ENCODE measurements at places on chromosomes 11 and 22. TPM values are rescaled to one million over a fixed set of nuclear protein-coding genes. Genes with fewer than 3 reads are reported as not detected.
A peak's percentile ranks its signal among the peaks of the same experiment; 100 is the strongest.

SEPTIN3 gene
- total RNA-seq: 2.1 TPM

C1QTNF4 gene
- total RNA-seq: 1.4 TPM

POU2F3 gene
- not detected for total RNA-seq

CDON gene
- total RNA-seq: 2.6 TPM

APLNR gene
- total RNA-seq: not detected

MYOD1 gene
- total RNA-seq: not detected

FGF4 gene
- total RNA-seq: not detected

TTLL8 gene
- total RNA-seq: not detected

DNA sequence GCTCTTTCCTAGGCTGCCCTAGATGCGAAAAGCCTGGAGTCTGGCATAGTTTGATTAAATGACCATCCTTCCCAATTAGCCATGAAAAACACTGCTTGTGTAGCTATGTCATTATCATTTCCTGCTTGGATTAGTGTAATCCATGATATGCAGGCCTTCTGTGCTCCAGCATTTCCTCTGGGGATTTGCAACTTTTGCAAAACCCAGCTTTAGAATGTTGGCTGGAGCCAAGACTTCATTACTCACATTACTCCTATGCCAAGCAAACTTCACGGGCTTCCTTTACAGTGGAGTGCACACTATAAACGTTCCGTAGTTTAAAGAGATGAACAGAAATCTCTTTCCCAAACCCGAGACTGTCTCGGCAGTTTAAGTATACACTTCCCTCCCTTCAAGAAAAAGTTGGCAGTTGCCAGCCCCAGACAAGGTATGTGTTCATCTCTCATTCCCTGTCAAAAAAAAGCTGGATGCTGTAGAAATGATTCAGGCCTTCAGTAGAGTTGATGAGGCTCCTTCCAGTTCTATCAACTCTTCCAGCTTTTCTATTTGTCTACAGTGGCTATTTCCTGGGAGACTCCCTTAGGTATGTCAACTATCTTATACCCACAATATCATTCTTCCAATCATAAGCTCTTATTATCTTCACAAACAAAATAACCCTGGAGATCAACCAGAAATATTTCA, 180.0 kb downstream of the MAML2 start:
- no peak for ATAC-seq
- peaks cover 6% of the 10 kb centered on the region for H3K36me3 ChIP-seq
- H3K4me3 ChIP-seq: no peak overlapping the region
- no peak overlapping the region for H3K27ac ChIP-seq
- H3K27me3 ChIP-seq: no peaks in the 10 kb centered on the region

GRCh38 chr22:47105085-47105484, 342.6 kb downstream of the TBC1D22A start:
- ATAC-seq: peak; percentile 54
- H3K27me3 ChIP-seq: no peaks in the 10 kb centered on the region
- H3K36me3 ChIP-seq: peaks cover 16% of the 10 kb centered on the region
- peak overlapping the region; percentile 21 for H3K4me3 ChIP-seq
- peaks cover 21% of the 10 kb centered on the region for H3K4me1 ChIP-seq

- H3K27ac ChIP-seq: peak overlapping the region; percentile 56
- peaks cover 20% of the 10 kb centered on the region for H3K4me1 ChIP-seq
- no peaks in the 10 kb centered on the region for H3K36me3 ChIP-seq
- no peak for ATAC-seq
These were observed 1.1 kb upstream of the GAB2 start for GRCh38 chr11:78418584-78419211.

GRCh38 chr11:116086426-116086825, 582.2 kb upstream of the CADM1 start:
- no peak overlapping the region for H3K4me3 ChIP-seq
- H3K27ac ChIP-seq: no peak overlapping the region
- no peaks in the 10 kb centered on the region for H3K4me1 ChIP-seq
- H3K36me3 ChIP-seq: no peaks in the 10 kb centered on the region
- peaks cover 6% of the 10 kb centered on the region for H3K27me3 ChIP-seq

DNA sequence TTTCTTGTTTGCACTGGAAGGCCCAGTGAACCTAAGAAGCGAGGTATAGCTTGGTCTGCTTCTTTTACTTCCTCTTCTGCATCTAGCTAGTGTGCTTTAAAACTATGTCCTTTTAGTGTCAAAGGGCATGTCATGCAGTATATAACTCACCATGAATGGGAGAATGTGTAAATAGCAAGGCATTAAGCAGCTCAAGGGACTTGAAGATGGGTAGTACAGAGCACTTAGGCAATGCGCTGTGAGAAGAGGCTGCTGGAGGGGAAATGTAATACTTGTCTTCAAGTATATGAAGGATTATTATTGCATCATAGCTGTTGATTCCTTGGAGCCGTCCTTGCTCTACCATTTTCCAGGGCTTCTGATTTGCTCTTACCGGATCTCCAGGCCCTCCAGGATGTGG, 7.6 kb downstream of the MAML2 start:
- H3K36me3 ChIP-seq: peaks cover 50% of the 10 kb centered on the region
- H3K4me1 ChIP-seq: peaks cover 55% of the 10 kb centered on the region
- H3K27ac ChIP-seq: no peak overlapping the region
- ATAC-seq: no peak
- no peak overlapping the region for H3K4me3 ChIP-seq

GRCh38 chr11:863023-863909, 20.6 kb downstream of the TSPAN4 start:
- H3K27ac ChIP-seq: no peak overlapping the region
- H3K4me3 ChIP-seq: no peak overlapping the region
- no peak for ATAC-seq
- H3K27me3 ChIP-seq: no peaks in the 10 kb centered on the region
- no peaks in the 10 kb centered on the region for H3K36me3 ChIP-seq

GRCh38 chr11:121281698-121282097, 10.9 kb upstream of the SC5D start:
- no peak overlapping the region for H3K27ac ChIP-seq
- no peaks in the 10 kb centered on the region for H3K36me3 ChIP-seq
- H3K4me3 ChIP-seq: no peak overlapping the region
- H3K27me3 ChIP-seq: peaks cover 30% of the 10 kb centered on the region
- no peak for ATAC-seq
- no peaks in the 10 kb centered on the region for H3K4me1 ChIP-seq

DNA sequence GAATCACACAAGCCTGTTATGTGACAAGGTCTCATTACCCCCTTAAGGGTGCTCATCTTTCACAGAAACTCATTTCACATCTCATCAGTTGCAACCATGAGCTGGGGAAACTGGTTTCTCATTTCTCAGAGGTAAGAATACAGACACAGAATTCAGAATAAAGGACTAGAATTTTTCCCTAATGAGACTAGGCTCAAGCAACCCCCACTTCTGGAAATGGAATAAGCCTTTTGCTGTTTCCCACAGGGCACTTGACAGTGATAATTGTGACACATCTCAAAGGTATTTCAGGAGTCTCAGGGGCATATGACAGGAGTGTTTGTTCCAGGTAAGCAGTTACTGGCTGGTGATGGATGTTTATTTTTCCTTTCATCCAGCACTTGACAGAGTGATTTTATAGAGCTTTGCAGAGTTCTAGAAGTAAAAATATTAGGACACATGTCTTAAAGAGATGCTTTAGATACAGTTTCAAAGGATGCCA, 112.9 kb upstream of the DDI1 start:
- H3K4me1 ChIP-seq: no peaks in the 10 kb centered on the region
- no peak for ATAC-seq
- no peaks in the 10 kb centered on the region for H3K27me3 ChIP-seq
- no peak overlapping the region for H3K4me3 ChIP-seq

GRCh38 chr22:40189997-40190396, 12.3 kb downstream of the TNRC6B start:
- H3K4me3 ChIP-seq: no peak overlapping the region
- peaks cover 43% of the 10 kb centered on the region for H3K4me1 ChIP-seq
- ATAC-seq: no peak
- H3K27ac ChIP-seq: no peak overlapping the region
- H3K36me3 ChIP-seq: peaks cover 6% of the 10 kb centered on the region
- H3K27me3 ChIP-seq: no peaks in the 10 kb centered on the region

DNA sequence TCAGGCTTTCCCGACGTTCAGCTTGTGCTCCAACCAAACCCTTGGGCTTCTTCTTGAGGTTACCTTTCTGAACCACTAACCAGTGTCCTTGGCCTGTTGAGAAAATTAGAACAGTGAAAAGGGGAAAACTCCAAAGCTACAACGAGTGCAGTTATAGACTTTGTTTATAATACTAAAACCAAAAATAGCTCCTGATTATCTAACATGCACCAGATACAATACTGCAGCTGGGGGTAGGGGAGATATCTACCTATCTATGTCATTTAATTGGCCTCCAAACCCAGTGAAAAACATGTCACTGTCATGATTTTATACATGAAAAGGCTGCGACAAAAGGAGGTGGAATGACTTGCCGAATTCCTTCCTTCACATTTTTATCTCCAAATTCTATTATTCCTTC, 11.9 kb downstream of the XRRA1 start:
- H3K4me1 ChIP-seq: peaks cover 13% of the 10 kb centered on the region
- H3K27me3 ChIP-seq: no peaks in the 10 kb centered on the region
- ATAC-seq: no peak
- H3K4me3 ChIP-seq: no peak overlapping the region
- H3K27ac ChIP-seq: no peak overlapping the region

DNA sequence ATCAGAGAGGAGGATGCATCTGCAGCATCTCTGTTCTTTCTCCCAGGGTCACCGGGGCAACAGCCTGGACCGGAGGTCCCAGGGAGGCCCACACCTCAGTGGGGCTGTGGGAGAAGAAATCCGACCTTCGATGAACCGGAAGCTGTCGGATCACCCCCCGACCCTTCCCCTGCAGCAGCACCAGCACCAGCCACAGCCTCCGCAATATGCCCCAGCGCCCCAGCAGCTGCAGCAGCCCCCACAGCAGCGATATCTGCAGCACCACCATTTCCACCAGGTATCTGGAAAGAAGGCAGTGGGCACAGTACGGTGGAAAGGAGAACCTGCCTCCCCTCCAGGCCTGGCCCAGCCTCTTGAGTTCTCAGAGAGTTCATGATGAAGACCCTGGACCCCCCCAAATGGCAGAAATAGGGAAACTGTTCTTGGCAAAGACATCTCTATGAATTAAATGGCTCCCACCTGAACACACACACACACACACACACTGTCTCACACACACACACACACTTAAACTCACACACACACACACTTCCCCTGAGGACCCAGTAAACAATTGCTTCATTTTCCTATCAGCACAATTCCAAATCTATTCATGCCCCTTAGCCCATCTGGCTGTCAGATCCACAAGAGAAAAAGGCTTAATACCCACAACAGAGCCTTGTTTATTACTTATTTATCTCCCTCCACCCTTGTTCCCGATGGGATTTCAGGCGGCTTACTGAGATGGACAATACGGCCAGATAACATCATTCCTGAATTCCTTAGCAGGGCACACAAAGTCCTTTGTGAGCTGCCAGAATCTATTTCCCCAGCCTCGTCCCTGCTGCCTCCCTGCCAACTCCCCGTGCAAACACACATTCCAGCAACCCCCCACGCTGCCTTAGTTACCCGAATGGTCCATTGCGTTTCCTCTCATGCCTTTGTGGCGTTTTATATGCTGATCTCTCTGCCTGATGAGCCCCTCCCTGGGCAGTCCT, 8.1 kb downstream of the TMA7B start:
- H3K4me3 ChIP-seq: no peak overlapping the region
- ATAC-seq: no peak
- peaks cover 8% of the 10 kb centered on the region for H3K4me1 ChIP-seq
- H3K36me3 ChIP-seq: peaks cover 98% of the 10 kb centered on the region

GRCh38 chr11:118046964-118047700, 29.7 kb upstream of the TMPRSS4 start:
- peak; percentile 35 for ATAC-seq
- H3K4me1 ChIP-seq: peaks cover 74% of the 10 kb centered on the region
- no peaks in the 10 kb centered on the region for H3K36me3 ChIP-seq
- no peaks in the 10 kb centered on the region for H3K27me3 ChIP-seq
- H3K4me3 ChIP-seq: peak overlapping the region; percentile 44

GRCh38 chr11:11622340-11622706, 518 bp upstream of the GALNT18 start:
- H3K4me1 ChIP-seq: no peaks in the 10 kb centered on the region
- H3K36me3 ChIP-seq: no peaks in the 10 kb centered on the region
- ATAC-seq: no peak
- H3K27me3 ChIP-seq: peaks cover 35% of the 10 kb centered on the region
- peak overlapping the region; percentile 71 for H3K4me3 ChIP-seq
